ENCODE measurements at places on chromosomes 12 and 14.

GRCh38 chr14:35539969-35540368, 6.0 kb downstream of the INSM2 start:
- DNase-seq, result no peak

DNA sequence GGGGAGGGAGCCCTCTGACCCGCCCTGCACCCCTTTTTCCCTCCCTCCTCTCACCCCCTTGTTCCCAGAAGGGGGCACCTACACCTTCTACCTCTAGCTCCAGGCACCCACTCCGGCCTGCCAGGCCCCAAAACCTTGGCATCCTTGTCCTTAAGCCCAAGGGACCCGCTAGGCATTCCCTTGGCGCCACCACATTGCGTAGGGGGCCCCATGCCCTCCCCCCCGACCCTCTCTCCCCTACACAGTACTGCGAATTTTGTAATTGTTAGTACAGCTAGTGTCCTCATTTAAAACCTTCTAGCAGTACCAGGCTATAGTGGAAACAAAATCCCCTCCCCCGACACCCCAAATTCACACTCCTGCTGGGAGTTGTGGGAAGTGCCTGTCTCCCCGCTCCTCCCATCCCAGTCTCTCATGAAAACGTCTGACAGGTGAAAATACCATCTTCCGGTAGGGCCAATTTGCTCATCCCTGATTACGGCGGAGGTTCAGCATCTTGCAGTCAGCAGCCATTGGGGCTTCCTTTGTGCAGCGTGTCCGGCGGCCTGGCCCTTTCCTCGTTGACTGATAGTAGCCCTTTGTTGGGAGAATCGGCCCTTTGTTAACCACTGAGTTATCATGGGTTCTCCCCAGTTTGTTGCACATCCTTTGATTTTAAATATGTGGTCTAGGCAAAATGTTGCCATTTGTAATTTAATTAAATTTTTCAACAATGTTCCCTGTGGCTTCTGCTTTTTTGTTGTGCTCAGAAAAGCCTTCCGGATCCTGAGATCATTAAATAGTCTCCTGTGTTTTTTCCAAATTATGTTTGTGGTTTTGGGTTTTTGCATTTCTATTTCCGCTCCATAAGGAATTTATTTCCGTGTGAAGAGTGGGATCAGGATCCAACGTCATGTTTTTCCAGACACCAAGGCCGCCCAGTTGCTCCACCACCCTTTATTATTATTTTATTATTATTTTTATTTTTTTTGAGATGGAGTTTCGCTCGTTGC, 7.9 kb upstream of the CEP170B start:
- no peak for DNase-seq

DNA sequence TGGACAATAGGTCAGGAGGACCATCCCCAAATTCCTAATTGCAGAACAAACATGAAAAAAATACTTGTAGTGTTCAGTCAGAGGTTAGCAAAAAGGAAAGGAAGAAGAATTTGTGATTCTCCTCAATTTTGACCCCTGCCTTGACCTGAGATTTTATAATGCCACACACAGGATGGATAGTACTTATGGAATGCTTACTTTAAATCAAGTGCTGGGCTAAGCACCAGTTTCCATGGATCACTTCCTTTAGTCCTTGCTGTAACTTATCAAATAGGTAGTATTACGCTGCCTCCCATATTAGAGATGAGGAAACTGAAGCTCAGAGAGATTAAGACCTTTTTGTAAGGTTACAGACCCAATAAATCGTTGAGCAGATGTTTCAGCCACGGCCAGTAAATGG, 81.2 kb upstream of the OVCH1 start:
- no peak for DNase-seq

DNA sequence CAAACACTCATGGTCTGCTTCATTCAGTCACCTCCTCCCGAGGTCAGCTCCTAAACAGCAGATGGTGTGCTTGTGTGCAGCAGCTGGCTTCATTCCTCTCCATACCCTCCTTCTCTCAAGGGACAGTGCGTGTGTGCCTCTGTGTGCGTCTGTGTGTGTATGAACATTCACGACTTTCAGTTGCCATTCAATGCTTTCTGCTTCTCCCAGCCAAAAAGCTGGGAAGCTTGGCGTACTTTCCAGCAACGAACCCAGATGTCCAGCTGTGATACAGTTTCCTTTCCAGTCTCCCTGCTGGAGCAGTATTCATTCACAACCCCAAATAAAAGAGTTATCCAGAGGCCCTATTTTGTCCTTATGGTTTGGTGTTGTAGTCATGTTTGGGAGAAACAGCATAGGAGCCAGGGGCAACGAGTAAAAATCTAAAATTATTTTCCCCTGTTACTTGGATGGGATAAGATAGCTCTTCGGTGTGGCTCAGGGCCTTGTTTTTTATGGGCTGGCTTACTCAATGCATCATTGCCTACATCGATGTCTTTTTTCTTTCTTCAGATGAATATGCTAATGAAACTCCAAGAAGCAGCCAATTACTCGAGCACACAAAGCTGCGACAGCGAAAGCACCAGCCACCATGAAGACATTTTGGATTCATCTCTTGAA, 379.3 kb downstream of the NAV3 start:
- no peak for DNase-seq

GRCh38 chr12:4817880-4818279, 91.8 kb upstream of the KCNA1 start:
- no peak for DNase-seq

DNA sequence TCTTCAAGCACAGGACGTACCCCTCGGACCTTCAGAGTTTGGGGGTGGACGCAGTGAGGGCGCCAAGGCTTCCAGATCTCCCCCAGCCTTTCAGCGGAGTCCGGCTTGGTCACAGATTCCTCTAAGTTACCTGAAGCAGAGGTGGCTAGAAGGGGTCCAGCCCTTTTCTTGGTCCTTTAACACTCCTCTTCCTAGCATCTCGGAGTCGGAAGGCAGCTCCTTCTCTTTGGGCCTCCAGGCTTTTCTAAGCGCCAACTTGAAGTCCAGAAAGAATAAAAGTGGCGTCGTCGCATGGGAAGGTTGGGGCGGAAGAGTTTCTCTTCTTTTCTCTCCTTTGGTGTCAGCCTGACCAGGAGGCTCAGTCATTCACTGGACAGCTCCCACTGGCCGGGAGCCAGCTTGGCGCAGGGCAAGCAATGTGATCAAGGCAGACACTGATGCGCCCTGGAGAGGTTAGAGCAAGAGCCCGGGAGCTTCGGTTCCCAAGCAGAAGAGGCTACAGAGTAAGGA, 9.6 kb downstream of the OR6S1 start:
- no peak for DNase-seq

- DNase-seq, result no peak
These were observed 14.4 kb downstream of the IRF2BPL start for GRCh38 chr14:77014004-77014604.

DNA sequence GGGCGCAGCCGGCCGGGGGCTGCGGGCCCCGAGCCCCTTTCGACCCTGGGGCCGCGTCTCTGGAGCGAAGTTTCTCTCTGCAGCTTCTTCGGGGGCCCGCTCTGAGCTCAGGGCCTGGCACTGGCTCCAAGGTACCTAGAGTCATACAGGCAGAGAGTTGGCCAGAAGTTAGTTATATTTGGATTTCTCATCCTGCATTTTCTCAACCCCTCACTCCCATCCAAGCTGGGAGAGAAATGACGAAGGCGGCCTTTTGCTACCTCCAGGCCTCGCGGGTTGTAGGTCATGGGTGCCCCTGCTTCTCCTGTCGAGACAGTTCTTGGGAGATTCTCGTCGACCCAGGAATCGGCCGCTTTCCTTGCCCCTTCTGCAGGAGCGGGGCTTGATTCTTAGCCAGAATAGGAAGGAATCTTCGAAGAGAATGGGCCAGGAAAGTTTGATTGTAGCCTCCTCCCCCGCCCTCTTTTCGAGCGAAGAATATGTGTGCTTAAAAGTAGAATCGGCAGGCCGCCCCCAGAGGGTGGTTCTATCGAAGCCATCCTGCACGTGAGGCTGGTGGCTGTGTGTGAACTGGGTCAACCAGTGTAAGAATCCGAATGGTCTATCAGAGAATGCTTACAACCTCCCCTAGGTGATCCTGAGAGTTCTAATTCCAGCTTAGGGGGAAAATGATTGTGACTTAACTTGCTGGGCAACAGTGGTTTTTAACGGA, 785 bp downstream of the MLEC start:
- peak; percentile 38 for DNase-seq

GRCh38 chr12:6936636-6937480, 6.8 kb upstream of the RNU7-1 start:
- no peak for DNase-seq

DNA sequence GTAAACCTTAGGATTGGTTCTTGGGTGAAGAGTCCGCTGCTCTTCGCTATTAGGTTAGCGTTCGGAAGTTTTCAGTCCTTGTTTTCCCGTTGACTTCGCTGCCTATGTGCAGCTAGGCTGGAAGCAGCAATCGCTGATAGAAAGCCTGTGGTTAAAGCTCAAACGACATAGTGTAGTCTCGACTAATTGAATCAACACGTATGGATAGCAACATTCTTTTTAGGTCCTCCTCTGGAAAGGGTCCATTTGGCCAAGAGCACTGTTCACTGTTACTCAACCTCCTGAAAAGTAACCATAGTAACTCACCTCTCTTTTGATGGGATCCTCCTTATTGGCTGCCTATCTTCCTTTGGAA, 355.5 kb downstream of the SNAPC1 start:
- no peak for DNase-seq

DNA sequence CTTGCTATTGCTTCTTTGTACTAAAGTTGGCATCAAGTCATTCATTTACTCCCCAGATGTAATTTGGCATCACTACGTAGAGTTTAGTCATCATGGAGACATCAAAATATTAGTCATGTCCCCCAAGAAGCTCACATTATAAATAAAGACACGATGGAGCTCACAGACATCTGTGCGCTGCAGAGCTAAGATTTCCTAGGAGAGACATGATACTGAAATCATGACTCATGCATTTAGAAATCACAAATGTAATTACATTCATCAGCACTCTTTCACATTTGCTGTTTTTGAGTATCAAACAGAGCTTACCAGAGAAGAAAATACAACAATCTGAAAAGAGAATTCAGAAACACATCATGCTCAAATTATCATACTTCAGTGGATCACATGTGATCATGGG, 169.8 kb downstream of the LRIG3 start:
- DNase-seq, result no peak

DNA sequence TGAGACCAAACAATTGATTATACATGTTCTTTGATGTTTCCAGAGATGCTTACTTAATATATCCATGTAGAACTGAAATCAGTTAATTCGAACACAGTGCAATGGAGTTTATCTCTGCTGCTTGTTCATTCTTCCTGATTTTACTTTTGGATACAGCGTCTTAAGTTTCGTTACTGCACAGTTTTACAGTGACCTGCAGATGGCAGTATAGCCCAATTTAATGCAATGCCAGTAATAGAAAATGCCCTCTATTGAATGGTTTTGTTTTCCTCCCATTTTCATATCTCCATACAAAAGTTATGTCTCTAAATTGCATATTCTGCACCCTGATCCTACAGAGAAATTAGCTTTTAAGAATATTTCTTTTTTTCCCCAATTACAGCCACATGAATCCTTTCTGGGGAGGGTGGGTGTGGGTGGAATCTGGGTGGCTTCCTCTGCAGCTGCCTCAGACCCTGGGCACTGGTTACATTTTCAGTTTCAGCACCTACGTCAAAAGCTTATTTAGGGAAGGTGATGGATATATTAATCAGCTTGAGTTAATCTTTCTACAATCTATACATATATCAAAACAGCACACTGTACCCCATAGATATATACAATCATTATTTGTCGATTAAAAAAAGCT, 101.1 kb upstream of the DCD start:
- peak; percentile 32 for DNase-seq

DNA sequence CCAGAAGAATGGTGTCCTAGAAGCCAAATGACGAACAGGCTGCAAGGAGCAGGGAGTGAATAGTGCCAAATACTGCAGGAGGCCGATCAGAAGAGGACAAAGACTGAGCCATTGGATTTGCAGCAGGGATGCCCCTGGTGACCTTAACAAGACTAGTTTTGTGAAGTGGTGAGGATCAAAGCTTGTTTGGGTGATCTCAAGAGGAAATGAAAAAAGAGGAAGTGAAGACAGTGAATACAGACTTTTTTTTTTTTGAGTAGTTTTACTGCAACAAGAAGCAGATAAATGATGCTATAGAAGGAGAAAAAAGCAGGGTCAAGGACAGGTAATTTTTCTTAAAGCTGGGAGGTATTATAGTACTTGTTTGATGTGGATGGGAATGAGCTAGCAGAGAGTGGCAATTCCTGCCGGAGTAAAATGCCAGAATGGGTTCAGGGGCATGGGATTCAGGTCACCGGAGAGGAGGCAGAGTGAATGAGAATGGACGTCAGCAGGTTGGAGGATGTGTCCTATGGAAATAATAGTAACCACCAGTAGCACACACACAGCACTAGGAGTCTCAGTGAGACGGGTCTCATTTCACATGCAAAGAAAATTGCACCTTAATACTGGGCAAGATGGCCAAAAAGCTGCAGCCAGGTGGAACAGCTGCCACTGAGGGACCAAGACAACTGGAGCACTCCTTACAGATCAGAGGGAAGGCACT, 345.8 kb upstream of the CCDC196 start:
- DNase-seq, result no peak

GRCh38 chr12:7646178-7646475, 19.6 kb downstream of the APOBEC1 start:
- DNase-seq, result no peak

DNA sequence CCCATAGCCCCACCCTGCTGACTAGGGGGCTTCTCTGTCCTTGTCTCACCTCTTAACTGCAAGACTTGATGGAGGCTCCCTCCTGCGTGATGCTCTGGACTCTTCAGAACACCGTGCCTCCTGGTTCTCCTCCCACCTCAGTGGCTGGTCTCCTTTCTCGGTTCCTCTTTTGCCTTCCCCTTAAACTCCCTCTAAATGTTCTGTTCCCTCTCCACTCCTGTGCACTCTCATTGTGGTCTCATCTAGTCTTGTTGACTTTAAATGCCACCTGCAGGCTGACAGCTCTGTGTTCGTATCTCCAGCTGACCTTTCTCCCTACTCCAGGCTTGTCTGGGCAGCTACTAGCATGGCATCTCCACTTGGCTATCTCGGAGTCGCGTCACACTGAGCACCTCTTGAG, 28.3 kb downstream of the DYNC1H1 start:
- DNase-seq, result peak; percentile 53

- no peak for DNase-seq
These were observed 91.3 kb downstream of the KCNA5 start for GRCh38 chr12:5134861-5135525.

GRCh38 chr12:8609061-8609570, 3.5 kb downstream of the AICDA start:
- DNase-seq, result no peak

GRCh38 chr12:6235499-6235898, 35.3 kb downstream of the CD9 start:
- DNase-seq, result no peak
